ENCODE measurements at places on chromosomes 1 and 21. TPM values are rescaled to one million over a fixed set of nuclear protein-coding genes. Genes with fewer than 3 reads are reported as not detected.
A peak's percentile ranks its signal among the peaks of the same experiment; 100 is the strongest.

GRCh38 chr1:154822717-154823116, 47.4 kb downstream of the KCNN3 start:
- DNase-seq: no peak

DNA sequence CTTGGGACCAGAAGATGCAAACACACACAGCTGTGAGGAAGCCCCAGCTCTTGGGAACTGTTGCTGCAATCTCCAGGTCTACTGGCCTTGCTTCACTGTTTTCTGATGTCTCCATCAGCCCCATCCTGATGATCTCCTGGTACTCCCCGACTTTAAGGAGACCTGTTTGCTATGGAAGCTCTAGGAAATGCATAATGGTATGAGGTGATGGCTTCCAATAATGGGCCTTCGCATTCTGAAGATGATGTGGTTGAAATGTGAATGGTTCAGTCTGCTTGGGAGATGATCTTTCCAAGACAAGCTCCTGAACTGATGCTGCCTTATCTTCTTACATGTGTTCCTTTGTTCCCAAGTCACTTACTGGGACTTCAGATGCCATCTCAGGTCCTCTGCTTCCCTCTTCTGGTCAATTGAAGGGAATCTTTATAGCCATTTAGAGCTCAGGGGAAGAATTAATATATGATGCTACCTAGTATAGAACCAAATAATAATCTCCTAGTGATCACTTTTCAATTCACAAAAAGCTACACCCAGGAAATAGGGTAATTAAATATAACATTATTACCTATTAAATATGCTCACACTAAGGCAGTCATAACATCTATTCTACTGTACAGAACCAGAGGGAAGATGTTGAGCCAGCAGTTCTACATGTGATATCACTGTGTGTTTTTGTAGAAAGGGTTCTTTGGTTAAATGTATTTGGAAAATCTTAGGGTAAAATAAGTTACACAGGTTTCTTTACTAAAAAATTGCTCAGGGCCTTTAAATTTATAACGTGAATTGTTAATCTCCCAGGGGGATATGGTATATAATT, 73.9 kb upstream of the VTCN1 start:
- peak; percentile 72 for DNase-seq

- no peak for DNase-seq
Observed at GRCh38 chr1:31911994-31912780, 26.0 kb downstream of the PTP4A2 start.

DNA sequence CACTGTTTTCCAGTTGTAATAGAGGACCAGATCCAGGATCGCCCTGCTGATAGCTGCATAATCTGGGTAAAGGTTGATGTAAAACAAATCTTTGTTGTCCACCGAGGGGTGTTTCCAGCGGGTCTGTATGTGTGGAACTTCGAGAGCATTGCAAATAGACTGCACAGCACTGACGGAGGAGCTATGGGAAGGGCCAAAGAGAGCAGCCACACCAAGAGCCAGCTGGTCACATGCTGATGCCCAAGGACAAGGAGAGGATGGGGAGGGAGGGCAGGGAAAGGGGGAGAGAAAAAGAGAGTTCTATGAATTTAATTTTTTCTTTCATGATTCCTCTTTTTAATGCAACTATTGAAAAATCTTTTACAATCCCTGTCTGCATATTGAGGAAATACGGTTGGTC, 250.0 kb downstream of the GRIK1 start:
- no peak for DNase-seq

- DNase-seq: no peak
Observed at GRCh38 chr1:18434041-18434440, 46.7 kb upstream of the KLHDC7A start.

GRCh38 chr1:183582021-183582713, 8.1 kb downstream of the NCF2 start:
- DNase-seq: no peak

GRCh38 chr1:31064111-31064717, 1.3 kb downstream of the PUM1 start:
- no peak for DNase-seq

GRCh38 chr1:157311730-157312081, 173.5 kb upstream of the ETV3 start:
- DNase-seq: no peak

GRCh38 chr1:246811985-246812384, 87.8 kb downstream of the SCCPDH start:
- no peak for DNase-seq

DNA sequence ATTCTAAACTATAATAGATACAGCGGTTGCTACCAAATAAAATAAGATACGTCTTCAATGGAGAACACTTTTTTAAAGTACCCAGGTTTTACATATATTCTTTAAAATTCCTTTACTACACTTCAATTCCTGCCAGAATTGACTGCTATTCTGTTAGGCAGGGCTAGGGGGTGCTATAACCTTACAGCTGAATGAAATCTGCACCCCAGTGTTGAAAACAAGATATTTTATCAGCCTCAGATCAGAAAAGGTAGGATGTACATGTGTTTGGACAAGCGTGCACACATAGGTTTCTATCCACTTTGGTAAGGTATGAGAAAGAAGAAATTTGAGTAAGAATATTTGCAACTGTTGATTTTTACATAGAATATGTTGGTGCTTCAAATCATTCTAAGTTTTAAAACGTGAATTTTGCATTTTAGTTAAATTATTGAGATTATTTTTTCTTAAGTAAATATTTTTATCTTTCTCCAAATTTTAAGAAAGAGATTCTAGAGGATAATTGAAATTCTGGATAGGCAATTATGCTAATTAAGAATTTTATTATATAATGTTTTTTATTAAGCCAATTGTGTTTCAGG, 490.8 kb upstream of the ADGRL4 start:
- no peak for DNase-seq

DNA sequence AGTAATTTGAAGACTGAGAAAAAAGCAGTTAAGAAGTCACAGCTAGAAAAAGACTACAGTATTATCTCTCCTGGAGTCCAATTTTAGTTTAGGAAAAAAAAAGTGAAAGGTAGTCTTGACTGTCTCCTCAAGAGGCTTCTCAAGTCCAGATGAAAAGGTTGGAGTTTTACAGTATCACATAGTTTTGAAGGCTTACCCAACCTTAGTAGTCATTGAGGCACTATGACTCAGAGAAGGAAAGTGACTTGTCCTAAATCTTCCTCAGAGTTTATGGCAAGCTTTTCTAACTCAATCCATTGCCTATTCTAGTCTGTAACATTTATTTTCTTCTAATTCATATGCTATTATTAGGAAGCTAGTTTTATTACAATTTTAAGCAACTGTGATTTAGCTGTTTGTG, 174.9 kb downstream of the DPYD start:
- DNase-seq: no peak

GRCh38 chr1:154485106-154485505, 16.9 kb upstream of the TDRD10 start:
- DNase-seq: no peak

- DNase-seq: no peak
Observed at GRCh38 chr1:220877377-220878095, 1.7 kb upstream of the HLX start.

- peak; percentile 82 for DNase-seq
Observed at GRCh38 chr1:166910396-166910994, 34.4 kb upstream of the TADA1 start.

DNA sequence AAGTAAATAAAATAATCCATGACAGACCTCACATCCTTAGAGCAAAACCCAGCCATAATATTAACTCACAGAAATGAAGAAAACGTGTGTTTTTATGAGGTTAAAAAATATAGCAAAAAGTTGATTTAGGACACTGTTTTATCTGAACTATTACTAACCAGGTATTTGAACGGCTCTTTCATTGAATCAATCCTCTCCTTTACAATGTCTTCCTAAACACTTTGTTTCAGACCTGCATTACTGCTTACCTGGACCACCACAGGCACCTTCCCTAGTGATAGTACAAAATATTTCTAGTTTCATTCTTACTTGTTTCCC, 25.0 kb downstream of the TBX15 start:
- no peak for DNase-seq

- no peak for DNase-seq
Observed at GRCh38 chr1:202049129-202049528, 38.7 kb downstream of the ELF3 start.

DNA sequence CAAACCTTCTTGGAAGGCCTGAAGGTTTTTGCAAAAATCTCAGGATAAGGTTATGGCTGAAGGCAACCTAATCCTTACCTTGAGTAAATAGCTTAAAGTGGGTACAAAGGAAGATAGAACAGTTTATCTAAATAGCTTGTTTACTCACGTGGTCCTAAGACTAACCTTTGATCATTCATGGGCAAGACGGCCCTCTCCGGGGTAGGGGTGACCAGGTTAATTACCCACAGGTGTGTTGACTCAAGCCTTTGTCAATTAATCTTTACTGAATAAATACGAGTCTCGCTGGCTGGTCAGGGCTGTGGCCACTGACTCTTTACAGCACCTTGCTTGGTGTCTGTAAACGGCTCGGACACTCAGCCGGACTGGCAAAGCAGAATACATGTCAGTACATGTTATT, 10.8 kb downstream of the AADACL4 start:
- DNase-seq: no peak

GRCh38 chr21:43667191-43667904, 8.0 kb downstream of the RRP1B start:
- DNase-seq: no peak

DNA sequence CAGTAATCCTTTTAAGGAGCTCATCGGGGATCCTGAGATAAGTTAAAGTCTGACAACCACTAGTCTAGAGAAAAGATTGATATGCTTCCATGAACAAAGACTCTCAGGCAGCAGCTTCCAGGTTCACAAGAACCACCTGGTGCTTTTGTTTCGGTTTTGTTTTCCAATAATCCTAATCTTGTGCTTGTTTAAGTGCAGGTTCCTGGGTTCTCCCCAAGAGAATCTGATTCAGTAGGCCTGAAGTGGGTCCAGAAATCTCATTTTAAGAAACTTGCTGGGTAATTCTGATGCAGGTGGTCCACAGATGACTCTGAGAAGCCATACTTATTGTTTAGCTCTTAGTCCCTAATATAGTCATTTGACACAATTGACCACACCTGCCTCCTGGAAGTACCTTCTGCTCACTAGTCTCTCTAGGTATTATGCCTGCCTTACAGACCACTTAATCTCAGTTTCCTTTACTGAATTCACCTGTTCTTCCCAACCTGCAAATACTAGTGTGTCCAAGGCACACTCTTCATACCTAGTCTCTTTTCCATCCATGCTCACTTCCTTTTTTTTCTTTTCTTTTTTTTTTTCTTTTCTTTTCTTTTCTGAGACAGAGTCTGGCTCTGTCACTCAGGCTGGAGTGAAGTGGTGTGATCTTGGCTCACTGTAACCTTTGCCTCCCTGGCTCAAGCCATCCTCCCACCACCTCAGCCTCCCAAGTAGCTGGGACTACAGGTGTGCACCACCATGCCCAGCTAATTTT, 20.5 kb upstream of the FRRS1 start:
- no peak for DNase-seq

DNA sequence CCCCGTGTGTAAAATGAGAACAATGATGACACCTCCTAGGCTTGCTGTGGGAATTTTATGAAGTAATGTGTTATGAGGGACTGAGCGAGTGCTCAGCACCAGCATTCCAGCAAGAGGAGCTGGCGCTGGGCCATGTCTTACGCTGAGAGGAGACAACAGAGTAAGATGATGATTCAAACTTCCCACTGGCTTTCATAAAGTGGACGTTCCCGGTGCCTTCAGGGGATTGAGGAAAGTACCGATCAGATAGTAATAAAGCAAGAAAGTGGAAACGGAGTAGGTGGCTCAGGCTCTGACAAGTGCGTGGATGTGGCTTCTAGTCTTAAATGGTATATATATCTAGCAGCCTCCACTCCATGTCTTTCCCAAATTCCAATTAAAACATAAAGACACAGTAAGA, 23.8 kb downstream of the EPHA10 start:
- DNase-seq: no peak

GRCh38 chr1:164961715-164962114, 394.8 kb downstream of the LMX1A start:
- no peak for DNase-seq

GRCh38 chr1:88224906-88225305, 459.2 kb upstream of the PKN2 start:
- DNase-seq: no peak

The CNKSR1 gene
- not detected for total RNA-seq

The TLCD4 gene
- 6.2 TPM for total RNA-seq

GRCh38 chr1:162165528-162165927, 96.0 kb downstream of the NOS1AP start:
- DNase-seq: no peak
